ENCODE measurements at places on chromosomes 6 and 20.

DNA sequence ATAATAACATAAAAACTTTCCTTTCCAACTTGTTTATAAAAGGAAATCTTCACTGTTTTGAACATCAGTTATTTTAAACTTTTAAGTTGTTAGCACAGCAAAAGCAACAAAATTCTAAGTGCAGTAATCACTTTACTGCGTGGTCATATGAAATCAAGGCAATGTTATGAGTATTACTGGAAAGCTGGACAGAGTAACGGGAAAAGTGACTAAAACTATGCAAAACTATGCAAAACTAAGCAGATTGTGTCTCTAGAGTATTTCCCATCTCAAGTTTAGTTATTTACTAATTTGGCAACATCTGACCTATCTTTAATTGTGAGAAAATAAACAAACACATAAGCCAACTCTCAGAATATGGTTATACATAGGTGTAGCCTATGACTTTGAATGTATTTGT is 10.9 kb upstream of the ANKEF1 start:
- DNase-seq, result no peak

DNA sequence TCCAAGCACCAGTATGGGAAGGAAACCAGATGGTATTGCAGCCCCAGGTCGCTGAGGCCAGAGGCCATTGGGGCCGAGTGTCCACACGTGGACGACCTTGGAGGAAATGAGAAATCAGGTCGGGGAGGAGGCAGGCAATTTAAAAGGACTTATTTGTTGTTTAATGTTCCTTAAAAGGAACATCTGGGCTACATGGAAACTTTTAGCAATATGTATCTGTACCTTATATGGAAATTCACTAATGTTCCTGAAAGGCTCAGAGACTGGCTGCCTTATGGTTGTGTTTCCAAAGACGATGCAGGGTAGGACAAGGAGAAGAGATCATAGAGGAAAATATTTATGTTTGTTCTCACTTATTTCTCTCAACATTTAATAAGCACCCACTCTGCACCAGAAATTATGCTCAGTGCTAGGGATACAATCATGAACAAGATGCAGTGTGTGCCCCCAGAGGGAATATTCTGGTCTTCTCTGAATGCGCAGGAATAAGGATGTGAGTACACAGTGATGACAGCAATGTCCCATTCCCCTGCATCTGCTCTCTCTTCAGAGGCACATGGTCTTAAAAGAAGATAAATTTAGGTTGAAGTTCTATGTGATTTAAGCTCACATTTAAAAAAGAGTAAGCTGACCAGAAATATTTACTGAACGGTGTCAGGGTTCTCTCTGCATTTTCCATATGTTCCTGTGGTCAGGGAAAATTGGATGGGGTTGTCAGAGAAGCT is 3.4 kb downstream of the BNIP5 start:
- no peak for DNase-seq

- DNase-seq, result no peak
Measured at GRCh38 chr6:73506246-73506645, 14.6 kb downstream of the EEF1A1 start.

- peak; percentile 71 for DNase-seq
Measured at GRCh38 chr20:60137657-60138245, 179.5 kb downstream of the CDH26 start.
